ENCODE measurements at places on chromosomes 4 and X.
A peak's percentile ranks its signal among the peaks of the same experiment; 100 is the strongest.

DNA sequence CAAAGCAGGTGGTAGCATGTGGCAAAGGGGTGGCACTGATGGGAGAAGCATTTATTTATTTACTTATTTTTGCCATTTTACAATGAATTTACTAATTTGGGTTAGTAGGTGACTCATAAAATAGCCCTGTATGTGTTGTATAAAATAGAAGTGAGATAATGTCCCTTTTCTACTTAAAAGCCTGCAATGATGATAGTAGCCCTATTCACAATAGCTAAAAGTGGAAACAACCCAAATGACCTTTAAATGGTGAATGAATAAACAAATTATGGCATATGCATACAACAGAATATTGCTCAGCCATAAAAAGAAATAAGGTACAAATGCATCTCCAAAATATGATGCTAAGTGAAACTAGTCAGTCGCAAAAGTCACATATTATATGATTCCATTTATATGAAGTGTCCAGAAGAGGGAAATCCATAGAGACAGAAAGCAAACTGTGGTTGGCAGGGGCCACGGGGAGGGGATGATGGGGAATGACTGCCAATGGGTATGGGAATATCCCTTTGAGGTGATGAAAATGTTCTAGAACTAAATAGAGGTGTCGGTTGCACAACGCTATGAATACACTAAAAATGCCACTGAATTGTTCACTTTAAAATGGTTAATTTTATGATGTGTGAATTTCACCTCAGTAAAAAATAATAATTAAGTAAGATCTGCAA, 35.8 kb upstream of the FAM9C start:
- DNase-seq = no peak

- DNase-seq = no peak
Measured at GRCh38 chr4:177225605-177226004, 84.1 kb upstream of the NEIL3 start.

DNA sequence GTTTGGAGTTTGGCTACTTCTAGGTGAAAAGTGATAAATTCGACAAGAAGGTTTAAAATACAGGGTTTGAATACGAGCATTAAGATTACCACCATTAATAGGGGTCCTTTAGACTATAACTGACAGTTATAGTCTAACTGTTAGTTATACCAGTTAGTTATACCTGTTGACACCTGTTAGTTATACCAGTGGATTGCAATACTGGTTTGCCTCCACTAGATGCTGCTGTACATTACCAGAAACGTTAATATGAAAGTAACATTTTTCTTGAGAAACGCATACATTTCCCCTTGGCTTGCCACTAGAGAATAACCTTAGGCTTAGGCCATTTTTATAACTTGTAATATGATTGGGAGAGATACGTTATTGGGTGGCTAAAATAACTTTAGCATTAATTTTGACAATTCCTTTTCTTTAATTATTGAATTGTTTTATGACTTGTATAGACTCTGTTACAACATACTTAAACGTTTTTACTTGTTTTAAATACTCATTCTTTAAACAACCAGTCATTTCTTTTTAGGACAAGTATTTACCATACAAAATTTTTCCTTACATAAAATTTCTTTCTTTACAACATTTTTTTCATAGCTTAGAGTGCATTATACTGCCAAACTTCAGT, 911.2 kb downstream of the FSTL5 start:
- no peak for DNase-seq

DNA sequence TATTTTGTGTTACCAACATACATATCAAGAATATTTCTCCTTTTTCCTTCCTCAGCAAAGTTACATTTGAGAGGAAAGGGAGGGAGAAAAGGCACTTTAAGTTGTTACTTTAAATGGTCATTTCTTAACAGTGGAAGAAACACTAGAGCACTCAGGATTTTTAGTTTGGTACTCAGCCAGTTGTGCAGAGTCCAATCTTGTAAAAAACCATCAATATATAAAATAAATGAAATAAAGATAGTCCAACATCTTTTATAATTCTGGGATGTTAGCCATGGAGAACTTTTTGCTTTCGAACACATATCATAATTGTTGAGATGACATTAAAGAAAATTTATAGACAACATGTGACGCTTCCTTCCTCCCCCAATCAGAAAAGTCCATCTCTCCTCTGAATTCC, 253.8 kb downstream of the QDPR start:
- DNase-seq = no peak

DNA sequence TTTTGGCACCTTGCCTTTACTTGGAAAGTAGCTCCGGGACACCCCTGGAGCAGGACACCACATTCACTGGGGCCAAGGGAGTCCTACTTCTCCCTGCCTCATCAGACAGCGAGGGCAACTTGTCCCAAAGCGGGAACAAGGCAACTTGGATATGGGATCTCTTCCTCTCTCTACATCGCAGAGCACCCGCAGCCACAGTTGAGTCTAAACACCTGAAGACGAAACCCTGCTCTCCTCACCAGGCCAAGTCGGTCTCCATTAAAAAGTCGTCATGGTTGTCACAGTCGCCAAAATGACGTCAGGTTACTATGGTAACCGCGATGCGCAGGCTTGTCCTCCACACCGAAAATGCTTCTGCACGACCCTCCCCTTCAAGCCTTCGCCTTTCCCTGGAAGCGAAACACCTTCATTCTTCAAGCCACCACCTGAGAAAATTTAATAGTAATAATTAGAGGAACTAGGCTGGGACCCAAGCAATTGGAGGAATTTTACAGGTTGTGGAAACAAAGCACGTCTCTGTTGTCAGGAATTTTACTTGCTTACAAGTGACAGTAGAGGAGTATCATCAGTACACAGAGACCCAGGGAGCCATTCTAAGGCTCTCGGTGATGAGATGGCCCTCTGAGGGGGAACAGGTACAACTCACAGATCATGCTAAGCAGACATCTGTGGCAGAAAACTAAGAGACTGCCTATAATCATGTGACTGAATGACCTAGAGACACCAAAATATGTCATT, 30.5 kb upstream of the TCEAL4 start:
- DNase-seq = peak; percentile 49

DNA sequence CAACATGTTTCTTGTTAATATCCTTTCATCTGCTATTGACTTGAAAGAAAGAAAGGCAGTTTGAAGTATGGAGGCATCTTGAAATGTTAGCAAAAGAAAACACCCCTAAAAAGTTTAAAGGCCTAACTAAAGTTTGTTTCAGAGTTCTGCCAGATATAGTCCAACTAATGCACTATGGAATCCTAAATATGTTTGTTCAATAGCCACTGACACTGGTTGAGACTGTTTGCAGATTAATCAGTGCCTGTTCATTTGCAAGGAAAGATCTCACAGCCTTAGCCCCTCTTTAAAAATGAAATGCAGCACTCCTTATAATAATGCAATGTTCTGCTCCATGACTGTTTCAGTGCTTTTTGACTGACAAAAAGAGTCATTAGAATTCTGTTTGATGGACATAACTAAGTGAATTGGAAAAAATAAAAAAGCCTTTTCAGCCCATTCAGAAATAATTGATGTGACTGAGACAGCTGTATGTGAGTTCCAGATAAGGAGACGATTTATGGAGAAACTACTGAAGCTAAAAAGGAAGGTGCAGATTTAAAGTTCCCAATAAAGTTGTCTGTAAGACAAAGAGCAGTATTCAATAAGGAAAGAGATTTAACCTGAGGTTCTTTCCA, 192.0 kb downstream of the PCDH7 start:
- DNase-seq = no peak

GRCh38 chrX:38066934-38067333, 60.6 kb downstream of the SYTL5 start:
- no peak for DNase-seq

GRCh38 chrX:72054779-72055489, 76.8 kb downstream of the RTL5 start:
- no peak for DNase-seq

GRCh38 chr4:56038487-56039162, 89.9 kb downstream of the CEP135 start:
- no peak for DNase-seq
